Natural killer cell treated with Interleukin-12 subunit alpha and Interleukin-12 subunit beta and Interleukin-15 and Interleukin-18, amount 100 ng/mL, for 72 hours (primary cell): ENCODE measurements at places on chromosomes 11 and 22. TPM values are rescaled to one million over a fixed set of nuclear protein-coding genes. Genes with fewer than 3 reads are reported as not detected.

- no peak for DNase-seq
Observed at GRCh38 chr11:115291325-115291724, 212.9 kb downstream of the CADM1 start.

DNA sequence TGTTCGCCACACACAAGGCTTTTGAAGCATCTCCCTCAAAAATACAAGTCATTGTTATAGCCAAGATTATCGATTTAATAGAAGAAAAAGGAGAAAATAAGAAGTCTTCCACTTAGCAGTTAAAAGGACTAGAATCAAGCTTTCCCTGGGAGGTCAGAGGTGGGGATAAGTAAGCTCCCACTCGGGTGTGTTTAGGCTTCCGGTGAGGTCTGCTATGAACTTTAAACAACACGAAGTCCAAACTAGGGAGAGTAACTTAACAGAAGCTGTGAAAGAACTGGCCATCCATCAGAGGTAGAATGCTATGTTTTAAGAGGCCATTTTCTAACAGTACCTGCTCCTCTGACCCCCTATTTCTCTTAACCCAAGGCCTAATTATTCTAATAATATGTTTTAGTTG lies 91.4 kb upstream of the APOA1 start:
- no peak for DNase-seq

DNA sequence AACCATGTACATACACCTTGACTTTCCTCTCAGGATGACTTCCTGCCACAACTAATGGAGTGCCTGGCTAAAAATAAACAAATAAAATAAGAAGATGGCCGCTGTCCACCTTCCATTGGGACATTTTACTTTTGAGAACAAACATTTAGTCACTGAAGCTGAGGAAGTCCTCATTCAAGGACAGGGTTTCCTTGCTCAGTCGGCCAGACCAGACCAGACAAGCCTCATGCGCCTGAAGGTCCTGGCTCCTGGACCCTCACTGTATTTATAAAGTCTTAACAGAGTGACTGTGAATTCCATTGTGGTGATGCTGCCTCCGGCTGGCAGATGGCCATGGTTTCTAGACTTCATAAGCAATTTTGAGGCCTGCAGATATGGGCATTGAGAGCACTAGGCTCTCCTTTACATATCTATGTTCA lies 114.5 kb downstream of the MAML2 start:
- no peak for DNase-seq

ACR gene
- not detected for total RNA-seq

OR52A1 gene
- not detected for total RNA-seq

PIWIL4 gene
- total RNA-seq: 0.86 TPM
